ENCODE measurements at places on chromosomes 5 and 9. TPM values are rescaled to one million over a fixed set of nuclear protein-coding genes. Genes with fewer than 3 reads are reported as not detected.
A peak's percentile ranks its signal among the peaks of the same experiment; 100 is the strongest.

DNA sequence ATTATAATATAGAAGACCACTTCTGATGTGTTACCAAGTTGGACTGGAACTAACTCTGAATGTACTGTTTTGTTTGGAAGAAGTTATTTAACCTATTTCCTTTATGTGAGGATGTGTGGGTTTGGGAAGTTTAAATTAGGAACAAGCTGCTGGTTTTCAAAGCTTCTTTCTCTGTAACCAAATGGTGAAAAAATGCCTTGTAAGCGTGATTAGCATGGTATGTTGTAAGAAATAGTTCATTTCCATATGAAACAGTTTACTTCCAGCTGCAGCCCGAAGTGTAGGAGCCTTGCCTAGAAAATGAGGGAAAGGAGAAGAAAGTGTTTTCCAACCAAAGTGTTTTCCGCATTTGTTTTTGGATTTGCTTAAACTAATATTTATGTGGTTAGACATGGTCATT, 36.0 kb downstream of the TTC1 start:
- no peak for DNase-seq

DNA sequence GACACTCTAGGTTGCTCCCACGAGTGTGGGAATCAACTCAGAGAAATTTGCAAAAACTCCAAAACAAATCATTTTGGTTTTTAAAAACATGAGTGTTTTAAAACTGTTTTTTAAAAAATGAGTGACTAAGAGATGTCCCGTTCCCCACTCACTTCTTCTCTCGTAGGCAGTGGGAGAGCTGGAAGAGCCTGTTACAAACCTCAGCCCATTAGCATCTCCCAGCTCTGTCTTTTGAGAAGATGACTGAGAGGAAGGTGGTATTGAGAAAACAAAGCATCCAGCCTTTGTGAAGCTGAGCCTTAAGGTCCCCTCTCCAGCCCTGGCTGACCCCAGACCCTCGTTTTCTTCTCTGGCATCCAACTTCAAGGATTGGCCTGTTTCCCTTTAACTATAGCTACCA, 4.7 kb upstream of the ANKRD33B start:
- DNase-seq: peak; percentile 8

GRCh38 chr5:1507961-1508658, 15.7 kb downstream of the LPCAT1 start:
- DNase-seq: peak; percentile 43

GRCh38 chr5:140166911-140167310, 8.1 kb upstream of the CYSTM1 start:
- no peak for DNase-seq

DNA sequence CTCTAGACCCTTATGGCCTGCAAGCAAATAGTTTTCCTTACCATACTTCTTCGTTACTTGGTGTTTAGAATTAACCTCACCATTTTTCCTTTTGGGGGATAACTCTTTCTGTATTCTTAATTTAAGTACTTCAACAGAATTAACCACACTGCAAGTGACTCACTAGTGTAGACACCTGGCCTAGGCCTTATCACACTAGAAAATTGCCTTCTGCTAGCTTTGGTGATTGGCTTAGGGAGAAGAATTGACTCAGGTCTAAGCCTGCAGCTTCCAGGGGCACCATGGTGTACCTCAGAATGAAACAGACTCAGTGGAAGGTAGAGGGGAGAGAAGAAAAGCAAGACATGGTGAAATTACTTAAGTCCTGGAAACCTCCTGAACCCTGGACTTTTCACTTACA, 112.8 kb upstream of the HMHB1 start:
- no peak for DNase-seq

- DNase-seq: no peak
These were observed 2.7 kb upstream of the DCP2 start for GRCh38 chr5:112973904-112974303.

DNA sequence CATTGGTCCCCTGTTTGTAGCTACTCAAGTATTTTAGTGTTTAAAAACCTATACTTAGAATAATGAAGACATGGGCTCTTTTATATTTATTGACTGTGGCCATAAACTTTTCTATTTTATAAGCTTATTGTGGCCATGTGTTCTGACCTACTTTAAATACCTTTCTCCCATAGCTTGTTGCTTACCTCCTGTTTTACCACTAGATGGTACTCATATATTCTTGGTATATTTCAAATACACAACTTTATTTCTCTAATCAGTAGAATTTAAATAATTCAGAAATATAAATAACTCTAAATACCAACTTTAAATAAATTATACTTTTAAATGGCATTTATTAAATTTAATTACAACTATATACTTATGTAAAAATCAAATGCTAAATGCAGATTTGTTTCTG, 498.0 kb downstream of the PRDM9 start:
- DNase-seq: no peak

Gene LCN12
- 8.7 TPM for total RNA-seq

Gene TXNDC8
- not detected for total RNA-seq

Gene CETN3
- 2.6 TPM for total RNA-seq

Gene NR6A1
- total RNA-seq: 20.1 TPM

GRCh38 chr5:67731886-67732285, 483.7 kb upstream of the PIK3R1 start:
- no peak for DNase-seq

GRCh38 chr5:165757791-165758190, 2252.4 kb downstream of the MAT2B start:
- DNase-seq: no peak

GRCh38 chr5:132677191-132677590, 3.4 kb downstream of the IL4 start:
- peak; percentile 71 for DNase-seq

DNA sequence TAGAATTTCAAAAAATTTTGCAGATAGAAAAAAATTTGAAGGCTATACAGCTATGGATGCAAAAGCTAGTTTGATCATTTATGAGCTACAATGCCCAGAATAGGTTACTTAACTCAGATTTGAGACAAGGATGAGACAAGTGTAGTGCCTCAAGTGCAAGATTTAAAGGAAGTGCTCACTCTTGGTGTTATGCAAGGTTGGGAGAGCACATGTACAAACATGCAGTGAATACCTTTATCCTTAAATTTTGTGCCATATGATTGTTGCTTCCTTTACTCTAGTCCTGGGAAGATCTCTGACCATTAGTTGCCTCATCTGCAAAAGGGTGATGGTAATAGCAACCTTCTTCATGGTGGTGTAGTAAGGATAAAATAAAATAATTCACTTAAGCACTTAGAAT, 31.7 kb upstream of the PPP2R2B start:
- DNase-seq: no peak

DNA sequence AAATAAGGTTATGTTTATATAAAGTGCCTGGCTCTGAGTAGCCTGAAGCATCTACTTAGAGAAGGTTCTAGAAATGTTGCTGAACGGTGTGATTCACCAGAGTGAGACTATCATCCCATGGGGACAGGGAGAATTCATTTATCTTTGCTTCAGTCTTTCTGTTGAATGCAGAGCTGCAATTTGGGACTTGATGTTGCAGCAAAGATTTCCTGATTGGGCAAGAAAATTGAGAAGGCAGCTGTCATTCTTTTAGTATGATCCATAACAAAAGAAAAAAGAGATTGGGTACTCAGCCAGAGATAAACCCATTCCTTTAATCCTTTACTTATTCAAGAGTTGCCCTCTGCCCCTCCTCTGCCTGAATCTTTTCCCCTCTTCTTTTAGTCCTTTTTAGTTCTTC, 456.3 kb upstream of the WWC1 start:
- DNase-seq: no peak

- DNase-seq: no peak
These were observed 57.4 kb upstream of the JAK2 start for GRCh38 chr9:4927701-4928100.

Gene CORO2A
- 99.6 TPM for total RNA-seq

DNA sequence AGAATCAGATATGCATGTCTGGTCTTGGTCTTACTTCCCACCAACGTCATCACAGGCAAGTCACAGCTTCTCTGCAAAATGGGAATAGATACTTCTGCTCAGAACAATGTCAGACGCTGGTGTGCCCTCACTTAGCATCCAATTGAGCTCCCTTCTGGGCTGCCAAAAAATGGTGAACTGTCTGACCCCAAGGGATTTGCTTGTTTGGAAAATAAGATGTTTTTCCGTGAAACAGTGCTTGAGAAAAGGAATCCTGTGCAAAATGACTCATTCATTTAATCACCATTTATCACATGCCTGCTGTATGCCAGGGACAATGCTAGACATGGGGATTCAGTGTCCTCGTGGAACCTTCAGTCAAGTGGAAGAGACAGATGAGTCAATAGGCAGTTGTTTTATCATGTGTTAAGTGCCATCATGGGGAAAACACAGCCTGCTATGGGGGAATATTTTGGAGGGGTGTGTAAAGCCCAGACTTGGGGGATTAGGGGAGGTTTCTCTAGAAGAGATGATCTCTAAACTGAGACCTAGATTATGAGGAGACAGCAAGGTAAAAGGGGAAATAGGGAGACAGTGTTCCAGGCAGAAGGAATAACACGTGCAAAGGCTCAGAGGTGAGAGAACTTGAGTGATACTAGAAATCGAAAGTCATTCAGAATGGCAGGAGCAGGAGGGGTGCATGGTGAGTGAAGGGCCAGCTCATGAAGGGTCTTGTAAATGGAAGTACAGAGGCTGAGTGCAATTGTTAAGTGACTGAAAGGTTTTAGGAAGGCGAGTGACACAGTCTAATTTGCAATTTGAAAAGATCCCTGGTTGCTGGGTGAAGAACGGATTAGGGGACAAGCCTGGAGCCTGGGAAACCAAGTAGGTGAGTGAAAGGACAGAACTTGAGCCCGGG, 3.9 kb downstream of the NIPAL4 start:
- no peak for DNase-seq

Gene DNAJA1
- 42.1 TPM for total RNA-seq

DNA sequence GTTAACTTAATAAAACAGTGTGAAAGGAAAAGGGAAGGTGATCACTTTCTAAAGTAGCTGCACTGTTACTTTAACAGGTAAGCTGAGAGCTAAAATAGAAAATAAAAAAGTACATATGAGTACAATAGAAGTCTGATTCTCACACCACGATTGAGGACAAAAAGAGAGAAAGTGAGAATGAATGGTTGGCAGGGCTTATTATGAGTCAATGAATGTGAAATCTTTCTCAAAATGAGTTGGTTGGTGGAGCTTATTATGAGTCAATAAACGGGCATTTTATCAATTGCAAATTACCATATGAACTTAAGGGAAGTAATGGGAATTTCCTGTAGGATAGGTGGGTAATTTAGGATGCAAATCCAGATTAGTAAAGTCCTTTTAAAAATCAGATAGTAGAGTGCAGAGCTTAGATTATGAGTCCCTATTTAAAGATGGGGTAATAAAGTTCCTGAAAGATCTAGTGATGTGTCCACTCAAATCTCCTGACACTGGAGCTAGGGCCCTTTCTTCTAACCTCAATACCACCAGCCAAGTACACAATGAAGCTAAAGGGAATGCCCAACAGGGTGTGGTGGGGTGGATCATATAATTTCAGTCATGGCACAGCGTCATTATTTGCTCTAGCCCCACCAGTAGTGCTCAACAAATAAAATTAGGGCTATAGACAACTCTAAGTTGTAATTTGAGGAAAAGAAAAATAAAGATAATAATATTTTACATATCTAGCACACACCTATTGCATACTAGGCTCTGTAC, 21.1 kb upstream of the TLR4 start:
- DNase-seq: no peak

GRCh38 chr5:37831821-37832534, 7.9 kb downstream of the GDNF start:
- DNase-seq: no peak

DNA sequence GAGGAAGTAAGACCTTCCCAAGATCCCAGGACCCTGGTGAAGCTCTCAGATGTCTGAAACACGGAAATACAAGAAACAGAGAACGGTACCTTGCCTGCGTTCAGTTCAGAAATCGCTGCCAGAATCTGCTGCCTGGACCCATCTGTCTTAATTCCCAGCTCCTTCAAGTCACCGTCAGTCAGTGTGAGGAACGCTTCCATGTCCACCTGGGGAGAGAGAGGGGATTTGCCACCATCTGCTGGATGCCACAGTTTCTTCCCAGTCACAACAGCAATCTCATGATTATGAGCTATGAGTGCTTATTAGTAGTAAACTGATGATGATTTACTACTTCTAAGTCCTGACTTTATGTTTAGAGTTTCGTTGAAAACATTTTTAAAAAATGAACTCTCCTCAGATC, 36.7 kb upstream of the GABBR2 start:
- no peak for DNase-seq

DNA sequence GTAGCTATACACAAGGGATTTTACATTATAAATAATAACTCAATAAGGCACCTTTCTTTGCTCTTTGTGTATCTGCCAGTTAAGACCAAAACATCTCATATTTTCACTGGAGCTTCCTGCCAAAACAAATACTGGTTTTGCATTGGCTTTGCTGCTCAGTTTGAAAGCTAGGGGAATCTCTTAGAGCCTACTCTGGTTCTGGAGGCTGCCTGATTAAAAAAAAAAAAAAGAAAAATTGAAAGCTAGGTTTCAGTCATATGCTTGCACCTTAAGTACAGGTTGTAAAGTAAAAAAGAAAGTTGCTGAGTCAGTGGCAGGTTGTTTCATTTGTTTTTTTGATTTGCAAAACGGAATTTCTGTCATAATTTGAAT, 2.3 kb downstream of the DENND4C start:
- no peak for DNase-seq

DNA sequence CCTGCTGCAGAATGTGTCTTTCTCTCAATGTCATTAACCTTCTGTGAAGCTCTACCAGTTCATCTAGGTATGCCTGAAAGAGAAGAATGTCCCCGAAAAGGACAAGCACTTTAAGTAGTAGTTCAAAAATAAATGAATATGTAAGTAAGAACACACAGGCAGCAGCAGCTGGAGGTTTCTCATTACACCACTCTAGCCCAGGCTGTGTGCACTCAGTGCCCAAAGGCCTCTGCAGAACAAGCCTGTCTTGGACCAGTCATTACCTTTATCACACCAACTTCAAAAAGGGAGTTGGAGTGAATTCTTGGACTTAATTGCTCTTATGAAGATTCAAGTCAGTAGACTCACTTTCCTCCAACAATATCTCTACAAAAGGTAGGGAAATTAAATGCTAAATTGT, 268.8 kb downstream of the MLLT3 start:
- no peak for DNase-seq

DNA sequence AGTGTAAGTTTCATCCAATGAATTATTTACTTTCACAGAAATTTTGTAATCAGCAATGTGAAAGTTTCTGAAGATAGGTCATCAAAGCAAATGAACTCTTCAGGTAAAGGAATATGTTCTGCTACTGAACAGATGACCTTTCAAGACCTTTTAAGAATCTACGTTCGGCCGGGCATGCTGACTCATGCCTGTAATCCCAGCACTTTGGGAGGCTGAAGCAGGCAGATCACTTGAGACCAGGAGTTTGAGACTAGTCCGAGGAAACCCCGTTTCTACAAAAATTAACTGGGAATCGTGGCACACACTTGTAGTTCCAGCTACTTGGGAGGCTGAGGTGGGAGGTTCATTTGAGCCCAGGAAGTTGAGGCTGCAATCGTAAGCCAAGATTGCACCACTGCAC, 578.4 kb upstream of the COX7C start:
- DNase-seq: no peak

DNA sequence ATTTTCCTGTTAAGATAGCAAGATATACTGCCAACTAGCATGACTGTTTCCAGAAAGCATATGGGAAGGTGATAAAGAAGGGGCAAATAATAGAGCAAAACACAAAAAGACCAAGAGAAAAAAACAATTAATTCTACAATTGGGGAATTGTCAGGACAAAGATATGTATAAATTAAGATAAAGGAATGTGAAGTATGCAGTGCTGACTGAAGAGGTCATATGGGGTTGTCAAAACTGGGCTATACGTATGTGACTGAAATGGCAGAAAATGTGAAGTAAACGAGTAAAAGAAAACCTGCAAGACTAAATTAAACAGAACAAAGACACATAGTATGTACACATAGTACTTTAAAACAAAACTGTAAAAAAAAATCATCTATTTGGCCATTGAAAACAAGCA, 222.3 kb downstream of the ARL15 start:
- no peak for DNase-seq

GRCh38 chr5:142977363-142978051, 207.3 kb downstream of the ARHGAP26 start:
- no peak for DNase-seq
